ENCODE measurements at places on chromosomes 7 and 10.
A peak's percentile ranks its signal among the peaks of the same experiment; 100 is the strongest.

GRCh38 chr10:84292502-84292901 is 35.9 kb upstream of the CCSER2 start:
- H3K27me3 ChIP-seq, result no peaks in the 10 kb centered on the region
- no peak for DNase-seq
- H3K4me3 ChIP-seq, result no peak overlapping the region
- H3K27ac ChIP-seq, result no peak overlapping the region

DNA sequence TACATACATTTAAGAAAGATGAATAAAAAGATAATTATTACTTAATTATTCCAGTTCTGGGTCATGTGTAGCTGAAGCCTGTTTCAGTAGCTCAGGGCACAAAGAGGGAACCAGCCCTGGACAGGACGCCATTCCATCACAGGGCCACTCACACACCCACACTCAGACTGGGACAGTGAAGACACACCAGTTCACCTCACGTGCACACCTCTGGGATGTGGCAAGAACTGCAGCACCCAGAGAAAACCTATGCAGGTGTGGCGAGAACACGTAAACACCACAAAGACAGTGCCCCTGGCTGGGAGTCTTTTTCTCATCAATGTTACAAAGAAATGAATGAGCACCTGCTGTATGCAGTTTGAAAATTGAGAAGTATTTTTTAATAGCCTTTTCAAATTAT is 1.6 kb upstream of the IDI1 start:
- no peak overlapping the region for H3K27ac ChIP-seq
- H3K4me1 ChIP-seq, result peaks cover 23% of the 10 kb centered on the region
- H3K36me3 ChIP-seq, result peaks cover 8% of the 10 kb centered on the region

DNA sequence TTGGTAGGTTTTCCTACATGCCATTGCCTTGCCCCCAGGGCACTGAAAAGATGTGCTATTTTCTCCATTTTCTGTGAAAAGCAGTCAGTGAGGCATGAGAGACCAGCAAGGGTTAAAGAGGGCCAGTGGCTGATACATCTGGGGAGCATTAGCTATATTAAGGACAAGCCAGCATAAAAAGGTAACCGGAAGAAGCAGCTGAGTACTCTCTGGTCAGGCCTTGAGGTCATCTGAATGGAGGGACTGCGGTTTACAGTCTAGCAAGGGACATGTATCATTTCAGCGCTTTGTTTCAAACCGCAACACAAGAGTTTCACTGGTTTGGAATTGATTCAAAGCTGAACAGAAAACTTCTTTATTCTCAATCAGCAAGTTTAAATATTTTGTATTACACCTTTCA is 120.4 kb downstream of the EPDR1 start:
- no peaks in the 10 kb centered on the region for H3K27me3 ChIP-seq
- H3K27ac ChIP-seq, result no peak overlapping the region
- H3K4me1 ChIP-seq, result no peaks in the 10 kb centered on the region

- no peak overlapping the region for H3K27ac ChIP-seq
- no peaks in the 10 kb centered on the region for H3K4me1 ChIP-seq
- no peaks in the 10 kb centered on the region for H3K27me3 ChIP-seq
- no peak overlapping the region for H3K4me3 ChIP-seq
These were observed 369.1 kb downstream of the PLXNA4 start for GRCh38 chr7:132207211-132207610.

- H3K27ac ChIP-seq, result no peak overlapping the region
- no peaks in the 10 kb centered on the region for H3K36me3 ChIP-seq
- no peaks in the 10 kb centered on the region for H3K27me3 ChIP-seq
- no peak overlapping the region for H3K4me3 ChIP-seq
- DNase-seq, result no peak
These were observed 1079.9 kb upstream of the LRRTM3 start for GRCh38 chr10:65845916-65846315.

DNA sequence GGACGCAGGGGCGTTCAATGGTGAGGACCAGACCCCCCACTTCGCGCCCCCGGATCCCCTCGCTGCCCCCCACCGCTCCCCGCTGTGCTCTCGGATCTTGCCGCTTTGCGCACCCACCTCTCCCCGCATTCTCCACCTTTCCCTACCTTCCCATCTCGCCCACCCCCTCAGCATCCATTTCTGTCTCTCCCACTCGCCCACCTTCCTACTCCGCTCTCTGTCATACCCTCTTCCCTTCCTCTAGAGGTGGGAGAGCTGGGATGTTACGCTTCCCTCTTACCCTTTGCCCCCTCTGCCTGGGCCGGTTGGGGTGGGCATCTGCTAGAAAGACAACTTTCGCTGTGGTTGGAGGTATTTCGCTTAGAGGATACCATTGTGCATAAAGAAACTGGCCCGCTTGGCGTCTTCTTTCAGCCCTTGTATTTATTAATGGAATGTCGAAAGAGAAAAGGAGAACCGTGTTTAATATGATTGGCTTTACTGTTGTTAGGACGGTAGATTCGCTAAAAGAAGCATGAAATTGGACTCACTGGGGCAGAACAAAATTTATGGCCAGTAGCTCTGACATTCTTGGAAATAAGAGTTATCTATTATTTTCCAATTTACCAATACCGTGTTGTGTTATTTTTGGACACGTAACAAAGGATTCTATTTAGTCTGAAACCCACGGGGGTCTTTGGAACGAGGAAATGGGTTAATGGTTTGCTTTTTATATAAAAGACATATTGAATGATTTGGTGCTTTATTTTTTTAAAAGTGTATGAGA is 873 bp downstream of the PRKAR2B start:
- H3K4me3 ChIP-seq, result peak overlapping the region; percentile 82
- no peak overlapping the region for H3K27ac ChIP-seq
- no peaks in the 10 kb centered on the region for H3K27me3 ChIP-seq
- DNase-seq, result no peak
- H3K36me3 ChIP-seq, result no peaks in the 10 kb centered on the region

- H3K4me1 ChIP-seq, result peaks cover 5% of the 10 kb centered on the region
- peaks cover 5% of the 10 kb centered on the region for H3K27me3 ChIP-seq
- no peak overlapping the region for H3K27ac ChIP-seq
These were observed 8.7 kb upstream of the BAMBI start for GRCh38 chr10:28668363-28669226.

- no peaks in the 10 kb centered on the region for H3K36me3 ChIP-seq
- peaks cover 65% of the 10 kb centered on the region for H3K4me1 ChIP-seq
- peak overlapping the region; percentile 52 for H3K27ac ChIP-seq
- no peaks in the 10 kb centered on the region for H3K27me3 ChIP-seq
These were observed 277.4 kb upstream of the KLF14 start for GRCh38 chr7:131011432-131011742.

DNA sequence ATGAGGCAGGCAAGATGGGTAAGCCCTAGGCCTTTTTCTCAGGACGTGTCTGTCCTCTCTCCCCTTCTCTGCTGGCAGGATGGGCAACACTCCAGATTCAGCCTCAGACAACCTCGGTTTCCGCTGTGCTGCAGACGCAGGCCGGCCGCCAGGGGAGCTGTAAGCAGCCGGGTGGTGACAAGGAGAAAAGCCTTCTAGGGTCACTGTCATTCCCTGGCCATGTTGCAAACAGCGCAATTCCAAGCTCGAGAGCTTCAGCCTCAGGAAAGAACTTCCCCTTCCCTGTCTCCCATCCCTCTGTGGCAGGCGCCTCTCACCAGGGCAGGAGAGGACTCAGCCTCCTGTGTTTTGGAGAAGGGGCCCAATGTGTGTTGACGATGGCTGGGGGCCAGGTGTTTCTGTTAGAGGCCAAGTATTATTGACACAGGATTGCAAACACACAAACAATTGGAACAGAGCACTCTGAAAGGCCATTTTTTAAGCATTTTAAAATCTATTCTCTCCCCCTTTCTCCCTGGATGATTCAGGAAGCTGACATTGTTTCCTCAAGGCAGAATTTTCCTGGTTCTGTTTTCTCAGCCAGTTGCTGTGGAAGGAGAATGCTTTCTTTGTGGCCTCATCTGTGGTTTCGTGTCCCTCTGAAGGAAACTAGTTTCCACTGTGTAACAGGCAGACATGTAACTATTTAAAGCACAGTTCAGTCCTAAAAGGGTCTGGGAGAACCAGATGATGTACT is 13.1 kb downstream of the PHKG1 start:
- DNase-seq, result peak; percentile 47
- H3K27ac ChIP-seq, result no peak overlapping the region
- no peaks in the 10 kb centered on the region for H3K27me3 ChIP-seq
- peaks cover 10% of the 10 kb centered on the region for H3K4me1 ChIP-seq
- H3K4me3 ChIP-seq, result no peak overlapping the region

- H3K36me3 ChIP-seq, result no peaks in the 10 kb centered on the region
- DNase-seq, result peak; percentile 61
- H3K4me3 ChIP-seq, result peak overlapping the region; percentile 71
- H3K4me1 ChIP-seq, result peaks cover 10% of the 10 kb centered on the region
- peak overlapping the region; percentile 86 for H3K27ac ChIP-seq
These were observed 598 bp downstream of the MCMBP start for GRCh38 chr10:119871881-119872609.
